ENCODE measurements at places on chromosomes 3 and 15.

DNA sequence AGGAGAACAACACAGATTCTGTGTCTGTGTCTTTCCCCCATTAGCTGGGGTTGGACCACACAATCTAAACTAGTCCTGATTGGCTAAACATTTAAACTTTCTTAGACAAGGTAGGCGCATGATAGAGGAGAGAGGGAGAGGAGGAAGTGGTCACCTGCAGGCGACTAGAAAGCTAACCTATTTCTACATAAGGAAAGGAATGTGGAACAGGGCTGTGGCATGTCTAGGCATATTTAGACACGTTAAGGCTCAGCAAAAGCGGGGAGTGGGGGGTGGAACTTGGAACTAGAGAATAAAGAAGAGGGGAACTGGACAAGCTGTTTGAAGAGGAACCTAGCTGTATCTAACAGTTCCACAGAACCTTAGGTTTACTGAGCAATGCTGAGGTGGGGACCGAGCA lies 12.8 kb downstream of the LRRC28 start:
- no peak for DNase-seq

DNA sequence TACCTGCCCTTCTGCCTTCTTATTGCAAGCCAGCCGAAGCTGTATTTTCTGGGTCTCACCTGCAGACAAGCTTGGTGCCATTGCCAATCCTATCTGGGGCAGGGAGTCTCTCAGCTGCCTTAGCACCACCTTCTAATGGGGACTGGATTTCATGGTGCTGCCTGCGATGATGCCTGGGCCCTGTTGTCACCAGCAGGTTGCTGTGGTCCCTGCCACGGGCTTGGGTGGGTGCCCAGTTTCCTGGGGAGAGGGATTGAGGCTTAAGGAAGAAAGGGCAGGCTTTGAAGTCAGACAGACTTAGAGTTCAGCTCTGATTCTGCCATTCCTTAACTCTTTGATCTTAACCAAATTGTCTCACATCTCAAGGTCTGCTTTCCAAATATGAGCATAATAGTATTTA lies 87.4 kb upstream of the CD96 start:
- no peak for DNase-seq

DNA sequence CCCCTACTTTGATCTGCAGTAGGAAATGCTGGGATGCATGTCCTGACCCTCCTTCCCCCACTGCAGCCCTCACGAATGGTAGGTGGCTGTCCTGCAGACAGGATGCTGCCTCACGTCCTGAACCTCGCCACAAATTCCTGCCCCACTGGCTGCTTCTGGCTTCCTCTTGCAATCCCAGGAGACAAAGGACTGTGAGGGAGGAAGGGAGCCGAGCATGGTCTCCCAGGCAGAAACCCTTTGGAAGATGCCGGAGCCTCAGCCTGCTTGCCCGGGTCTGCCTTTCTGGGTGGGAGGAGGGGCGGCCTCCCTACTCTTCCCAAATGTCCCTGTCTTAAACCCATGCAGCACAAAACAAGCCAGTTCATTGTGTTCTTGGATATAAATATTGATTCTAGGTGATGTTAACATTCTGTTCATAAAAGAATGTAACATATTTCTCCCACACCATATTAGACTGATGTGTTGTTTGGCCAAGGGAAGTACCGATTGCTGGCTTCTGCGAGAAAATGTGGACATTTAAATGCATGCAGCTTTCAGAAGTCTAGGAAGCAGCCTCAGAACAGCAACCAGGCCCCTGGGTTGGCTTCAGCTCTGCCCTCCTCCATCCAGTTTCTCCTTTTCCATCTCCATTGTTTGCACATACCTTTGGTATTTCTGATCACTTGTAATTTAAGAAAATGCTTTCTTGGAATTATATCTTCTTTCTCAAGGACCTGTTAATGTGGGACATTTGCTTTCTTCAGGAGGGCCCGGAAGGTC lies 75.3 kb downstream of the HMG20A start:
- no peak for DNase-seq

DNA sequence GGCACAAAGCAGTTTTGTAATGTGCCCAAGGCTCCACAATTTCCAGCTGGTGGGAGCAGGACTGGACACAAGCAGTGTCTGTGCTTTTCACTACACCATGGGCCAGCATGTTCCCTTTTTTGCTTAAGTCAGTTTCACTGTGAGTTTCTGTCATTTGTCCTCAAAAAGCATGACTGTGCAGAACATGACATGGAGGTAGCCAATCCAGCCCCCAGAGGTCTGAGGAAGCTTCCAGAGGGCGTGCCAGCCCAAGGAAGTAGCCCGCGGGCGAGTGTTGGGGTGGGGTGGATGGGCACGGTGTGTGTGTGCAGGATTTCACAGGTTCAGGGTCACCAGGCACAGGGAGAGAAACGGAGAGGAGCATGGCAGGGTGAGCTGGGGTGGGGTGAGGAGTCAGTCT lies 8.0 kb upstream of the EEFSEC start:
- no peak for DNase-seq

DNA sequence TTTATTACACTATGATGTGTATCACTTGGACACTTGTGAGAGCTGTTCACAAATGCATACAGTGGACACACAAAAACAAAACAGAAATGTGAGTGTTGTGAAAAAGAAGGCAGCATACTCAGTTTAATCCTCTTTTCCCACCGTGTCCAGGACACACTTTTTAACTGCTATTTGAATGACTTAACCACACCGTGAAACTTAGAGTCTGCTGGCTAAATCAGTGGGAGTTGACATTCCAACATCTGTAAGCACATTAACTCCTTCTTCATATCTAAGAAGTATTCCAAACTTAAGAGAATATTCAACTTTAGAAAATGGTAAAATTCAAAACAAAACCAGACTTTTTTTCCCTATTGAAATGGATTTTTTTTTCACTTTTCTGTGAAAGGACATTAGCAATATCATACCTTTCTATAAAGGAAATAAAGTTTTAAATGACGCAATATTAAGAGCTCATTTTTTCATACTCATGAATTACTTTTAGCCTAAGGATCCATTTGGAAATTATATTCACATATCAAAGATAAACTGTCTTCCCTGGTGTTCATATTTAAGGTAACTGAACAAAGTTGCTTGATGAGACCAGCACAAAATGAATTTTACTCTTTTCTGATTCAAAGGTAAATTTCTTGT lies 316.6 kb downstream of the RBMS3 start:
- no peak for DNase-seq

- no peak for DNase-seq
Measured at GRCh38 chr3:38453913-38454177, 155 bp downstream of the ACVR2B start.

- DNase-seq, result no peak
Measured at GRCh38 chr3:71725271-71725991, at the start of gene EIF4E3. TSS of gene EIF4E3 (minus strand) at chr3:71725402. CDS start at chr3:71725367, 35 bp downstream.

DNA sequence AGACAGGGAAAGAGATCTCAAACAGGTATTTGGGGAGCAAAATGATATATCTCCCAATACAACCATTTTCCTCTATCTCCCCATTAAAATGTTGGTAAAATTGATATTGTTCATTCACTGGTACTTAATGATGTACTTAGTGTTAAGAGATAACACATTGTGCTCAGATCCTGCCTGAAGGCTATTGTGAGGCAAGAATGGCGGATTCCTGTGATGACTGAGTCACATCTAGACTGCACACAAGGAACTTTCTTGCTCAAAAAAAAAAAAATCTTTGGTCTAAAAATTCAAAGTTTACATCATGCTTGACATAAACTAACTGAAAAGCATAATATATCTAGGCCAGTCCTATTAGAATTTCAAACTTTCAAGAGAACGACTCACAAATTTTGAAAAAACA lies 171.1 kb upstream of the TTC14 start:
- no peak for DNase-seq

GRCh38 chr3:81643721-81644120 lies 117.7 kb downstream of the GBE1 start:
- no peak for DNase-seq
